ENCODE measurements at places on chromosomes 6 and 20. TPM values are rescaled to one million over a fixed set of nuclear protein-coding genes. Genes with fewer than 3 reads are reported as not detected.

SYTL3 gene
- total RNA-seq, result 0.98 TPM

TMEM217 gene
- total RNA-seq, result 0.93 TPM

ETV7 gene
- total RNA-seq, result 0.14 TPM

ISM1 gene
- 0.43 TPM for total RNA-seq

SDC4 gene
- total RNA-seq, result 119 TPM

All from A549 treated with CORT108297 at 1 μM for 4 hours (cell line).